ENCODE measurements at places on chromosomes 7 and 10.
A peak's percentile ranks its signal among the peaks of the same experiment; 100 is the strongest.

- no peak for DNase-seq
These were observed 22.7 kb downstream of the SSC4D start for GRCh38 chr7:76386691-76387260.

DNA sequence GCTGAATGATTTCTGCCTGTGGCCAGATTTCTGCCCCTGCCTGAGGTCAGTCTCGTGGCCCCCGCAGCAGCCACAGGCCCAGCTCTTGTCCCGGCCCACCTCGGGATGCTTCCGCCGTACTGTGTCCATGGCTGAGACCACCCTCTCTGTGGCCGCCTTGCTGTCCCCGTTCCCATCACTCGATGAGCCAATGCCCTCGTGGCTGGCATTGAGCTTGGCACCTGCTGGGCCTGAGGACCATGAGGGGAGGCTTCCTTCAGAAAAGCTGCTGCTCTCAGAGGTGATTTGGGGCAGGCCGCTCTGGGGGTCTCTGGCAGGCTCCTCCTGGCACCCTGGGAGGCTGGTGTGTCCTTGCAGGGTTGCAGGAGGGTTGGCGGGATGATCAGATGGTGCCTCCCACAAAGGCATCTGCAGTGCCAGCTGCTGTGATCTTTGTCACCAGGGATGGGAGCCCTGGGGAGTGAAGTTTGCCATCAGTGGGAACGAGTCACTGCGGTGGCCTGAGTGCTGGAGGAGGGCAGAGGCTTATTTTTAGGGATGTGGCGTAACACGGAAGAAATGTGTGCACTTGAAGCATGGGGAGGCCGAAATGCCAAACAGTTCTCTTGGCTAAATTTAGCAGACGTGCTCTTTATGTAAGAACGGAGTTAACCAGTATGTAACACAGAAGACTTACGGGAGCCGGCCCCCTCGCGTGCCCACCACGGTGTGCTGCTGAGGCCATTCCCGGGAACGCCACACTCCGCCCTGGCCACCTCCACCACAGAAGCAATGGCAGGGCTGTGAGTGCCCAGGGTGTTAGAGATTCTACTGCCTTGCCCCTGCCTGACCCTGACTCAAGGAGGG, 47.7 kb downstream of the VIPR2 start:
- no peak for DNase-seq

- no peak for DNase-seq
These were observed 41.4 kb upstream of the GHITM start for GRCh38 chr10:84097787-84098353.

GRCh38 chr10:5659702-5660528, 6.5 kb downstream of the ASB13 start:
- peak; percentile 38 for DNase-seq

GRCh38 chr10:102476466-102477141, 25.3 kb upstream of the C10orf95 start:
- DNase-seq: peak; percentile 36

- DNase-seq: no peak
These were observed 23.7 kb upstream of the CAMK2B start for GRCh38 chr7:44348851-44349781.

DNA sequence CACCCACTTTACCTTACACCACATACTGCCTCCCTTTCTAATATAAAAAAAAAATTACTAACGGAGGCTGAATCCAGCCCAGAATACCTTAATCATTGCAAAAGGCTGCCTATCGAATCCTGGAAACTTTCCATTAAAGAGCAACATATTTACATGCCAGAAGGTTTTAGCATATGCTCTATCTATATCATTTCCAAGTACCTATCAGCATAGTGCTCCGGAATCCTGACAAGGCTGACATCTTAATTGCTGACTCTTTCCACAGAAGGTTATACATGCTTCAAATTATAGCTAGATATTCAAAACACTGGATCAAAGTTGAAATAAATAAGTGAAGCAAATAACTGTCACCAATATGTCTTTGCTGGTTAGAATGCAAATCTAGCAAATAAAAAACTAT, 170.9 kb upstream of the CDK1 start:
- DNase-seq: no peak

- no peak for DNase-seq
These were observed 347.8 kb upstream of the NFE2L3 start for GRCh38 chr7:25804154-25804553.

DNA sequence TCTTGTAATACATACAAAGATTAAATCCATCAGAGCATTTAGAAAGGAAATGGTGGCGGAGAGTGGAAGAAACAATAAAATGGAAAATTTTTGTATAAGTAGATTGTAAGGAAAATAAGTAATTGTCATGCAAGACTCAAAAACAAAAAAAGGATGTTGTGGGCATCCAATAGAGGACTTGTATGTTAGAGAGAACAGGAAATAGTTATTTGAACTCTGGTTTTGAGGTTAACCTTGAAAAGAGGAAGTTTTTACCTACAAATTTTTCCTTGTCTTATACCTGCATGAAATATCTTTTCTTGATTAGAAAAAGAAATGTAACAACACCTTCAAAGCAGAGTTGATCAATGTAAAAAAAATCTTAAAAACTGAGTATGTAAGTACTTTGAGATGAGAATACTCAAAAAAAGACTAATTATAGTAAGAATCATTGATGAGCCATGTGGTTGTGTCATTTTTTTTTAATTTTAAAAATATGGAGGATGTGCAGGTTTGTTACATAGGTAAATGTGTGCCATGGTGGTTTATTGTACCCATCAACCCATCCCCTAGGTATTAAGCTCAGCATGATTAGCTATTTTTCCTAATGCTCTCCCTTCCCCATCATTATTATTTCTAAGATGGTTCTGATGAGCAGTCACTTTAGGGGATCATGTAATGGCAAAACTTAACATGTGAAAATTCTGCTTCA, 11.9 kb downstream of the TMEM106B start:
- DNase-seq: no peak

DNA sequence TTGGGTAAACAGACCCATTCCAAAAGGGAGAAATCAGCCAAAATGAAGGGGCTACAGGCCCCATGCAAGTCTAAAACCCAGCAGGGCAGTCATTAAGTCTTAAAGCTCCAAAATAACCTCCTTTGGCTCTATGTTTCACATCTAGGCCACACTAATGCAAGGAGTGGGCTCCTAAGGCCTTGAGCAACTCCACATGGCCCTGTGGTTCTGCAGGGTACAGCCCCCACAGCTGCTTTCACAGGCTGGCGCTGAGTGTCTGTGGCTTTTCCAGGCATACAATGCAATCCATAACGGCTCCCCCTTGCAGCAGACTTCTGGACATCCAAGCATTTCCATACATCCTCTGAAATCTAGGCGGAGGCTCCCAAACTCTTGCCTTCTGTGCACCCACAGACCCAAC, 9.0 kb downstream of the TMEM243 start:
- no peak for DNase-seq

DNA sequence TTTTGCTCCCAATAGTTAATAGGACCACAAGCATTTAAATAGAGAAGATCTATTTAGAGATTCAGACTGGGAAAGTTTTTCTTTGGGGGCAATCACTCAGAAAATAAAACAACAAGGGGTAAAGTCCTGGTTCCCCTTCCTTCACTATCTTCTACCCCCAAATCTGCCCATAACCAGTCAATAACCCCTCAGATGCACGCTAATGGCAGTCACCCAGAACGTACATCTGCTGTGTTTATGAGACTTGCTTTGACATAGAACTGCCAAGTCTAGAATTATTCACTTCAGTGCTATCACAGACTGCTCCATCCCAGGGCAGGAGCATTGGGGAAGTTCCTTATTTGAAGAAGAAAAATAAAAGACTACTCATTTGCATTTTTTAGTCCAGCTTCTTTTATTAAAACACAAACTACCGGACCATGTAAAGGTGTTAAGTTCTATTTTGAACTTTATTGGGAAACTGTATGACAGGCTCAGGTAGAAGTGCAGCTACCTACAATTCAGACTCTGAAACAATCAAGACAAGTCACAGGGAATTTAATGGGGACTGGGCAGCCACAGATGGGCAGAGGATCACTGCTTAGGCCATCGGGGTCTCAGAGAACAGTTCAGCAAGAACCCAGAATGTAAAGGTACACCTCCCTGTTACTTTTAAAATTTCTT, 38.4 kb downstream of the ANK3 start:
- DNase-seq: no peak

GRCh38 chr7:72292794-72293193, 119.3 kb downstream of the CALN1 start:
- DNase-seq: no peak

DNA sequence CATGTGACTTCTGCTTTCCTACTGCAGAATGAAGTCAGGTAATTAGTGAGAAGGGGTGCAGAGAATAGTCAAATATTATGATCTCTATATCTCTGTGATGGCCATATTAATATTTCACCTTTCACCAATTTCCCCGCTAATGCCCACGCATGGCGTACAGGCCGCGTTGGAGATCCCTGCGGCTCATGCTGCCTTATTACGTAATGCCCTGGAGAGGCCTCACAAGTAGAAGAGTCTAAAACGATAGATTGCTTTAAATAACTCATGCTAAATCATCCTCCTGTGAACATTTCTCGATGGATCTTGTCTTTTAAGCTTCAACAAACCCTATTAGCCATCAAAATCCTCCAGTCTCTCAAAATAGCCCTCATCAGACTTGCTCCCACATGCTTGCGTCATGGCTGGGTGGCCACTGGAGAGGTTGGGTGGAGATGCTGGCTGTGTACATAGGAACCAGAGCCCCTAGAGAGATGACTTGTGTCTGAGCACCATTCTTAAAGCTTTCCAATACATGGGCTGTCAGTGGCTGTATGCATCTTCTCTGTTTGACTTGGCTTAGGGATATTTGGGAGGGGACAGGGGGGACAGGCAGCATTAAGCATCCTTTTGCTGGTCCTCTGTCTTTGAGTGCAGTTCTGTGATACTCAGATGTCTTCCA, 79.5 kb upstream of the INSYN2A start:
- DNase-seq: no peak

GRCh38 chr7:112134039-112134438, 72.2 kb downstream of the DOCK4 start:
- DNase-seq: no peak

DNA sequence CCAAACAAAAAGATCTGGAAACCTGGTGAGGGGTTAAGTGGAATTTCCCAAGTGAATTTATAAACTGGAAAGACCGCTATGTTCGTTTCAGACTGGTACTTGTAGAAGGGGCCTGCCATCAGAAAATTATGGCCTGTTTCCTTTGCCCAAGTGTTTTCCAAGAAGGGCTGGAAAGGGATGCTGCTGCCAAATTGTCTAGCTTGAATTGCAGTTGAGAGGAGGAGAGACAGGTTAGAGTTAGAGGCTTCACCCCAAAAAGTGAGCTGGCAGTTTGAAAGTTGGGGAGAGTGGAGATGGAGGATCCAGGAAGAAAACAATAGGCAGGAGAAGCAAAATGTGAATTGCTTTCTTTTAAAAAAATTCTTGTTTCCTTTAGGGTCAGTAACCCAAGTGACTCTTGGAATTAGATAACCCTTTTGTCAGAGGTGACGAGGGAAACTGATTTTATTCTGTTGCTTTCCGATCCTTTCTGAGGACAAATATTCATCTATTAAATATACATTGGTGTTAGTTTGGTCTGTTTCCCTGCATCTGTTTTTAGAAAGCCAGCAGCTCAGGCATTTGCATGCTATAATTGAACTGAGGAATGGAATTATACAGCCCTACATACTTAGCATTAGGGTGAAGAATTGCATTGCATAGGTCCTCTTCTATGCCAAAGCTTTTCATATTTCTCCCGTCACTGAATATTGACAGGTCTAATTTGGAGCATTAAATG, 82.5 kb upstream of the PRR15 start:
- DNase-seq: no peak

DNA sequence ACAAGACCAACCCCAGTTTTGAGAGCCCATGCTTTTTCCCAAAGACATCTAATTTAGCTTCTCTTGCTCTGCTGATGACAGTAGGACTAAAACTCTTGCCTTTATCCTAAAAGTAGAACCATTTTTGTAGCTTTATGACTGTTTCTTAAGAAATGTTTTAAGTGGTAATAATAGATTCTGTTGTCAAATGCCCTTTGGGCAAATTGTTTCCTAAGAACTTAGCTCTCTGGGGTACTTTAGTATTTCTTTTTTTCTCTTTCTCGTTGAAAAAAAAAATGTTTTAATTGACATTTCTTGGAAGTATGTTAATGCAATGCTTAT, 157.4 kb downstream of the ARID5B start:
- no peak for DNase-seq

Data from activated CD4-positive, alpha-beta T cell treated with anti-CD3 and anti-CD28 coated beads for 36 hours (primary cell).